ENCODE measurements at places on chromosomes 3 and 15. TPM values are rescaled to one million over a fixed set of nuclear protein-coding genes. Genes with fewer than 3 reads are reported as not detected.

- DNase-seq: peak; percentile 70
Measured at GRCh38 chr15:61229883-61230180, 730 bp upstream of the RORA start.

GRCh38 chr3:106176734-106177133 is 307.9 kb upstream of the CBLB start:
- DNase-seq: no peak

DNA sequence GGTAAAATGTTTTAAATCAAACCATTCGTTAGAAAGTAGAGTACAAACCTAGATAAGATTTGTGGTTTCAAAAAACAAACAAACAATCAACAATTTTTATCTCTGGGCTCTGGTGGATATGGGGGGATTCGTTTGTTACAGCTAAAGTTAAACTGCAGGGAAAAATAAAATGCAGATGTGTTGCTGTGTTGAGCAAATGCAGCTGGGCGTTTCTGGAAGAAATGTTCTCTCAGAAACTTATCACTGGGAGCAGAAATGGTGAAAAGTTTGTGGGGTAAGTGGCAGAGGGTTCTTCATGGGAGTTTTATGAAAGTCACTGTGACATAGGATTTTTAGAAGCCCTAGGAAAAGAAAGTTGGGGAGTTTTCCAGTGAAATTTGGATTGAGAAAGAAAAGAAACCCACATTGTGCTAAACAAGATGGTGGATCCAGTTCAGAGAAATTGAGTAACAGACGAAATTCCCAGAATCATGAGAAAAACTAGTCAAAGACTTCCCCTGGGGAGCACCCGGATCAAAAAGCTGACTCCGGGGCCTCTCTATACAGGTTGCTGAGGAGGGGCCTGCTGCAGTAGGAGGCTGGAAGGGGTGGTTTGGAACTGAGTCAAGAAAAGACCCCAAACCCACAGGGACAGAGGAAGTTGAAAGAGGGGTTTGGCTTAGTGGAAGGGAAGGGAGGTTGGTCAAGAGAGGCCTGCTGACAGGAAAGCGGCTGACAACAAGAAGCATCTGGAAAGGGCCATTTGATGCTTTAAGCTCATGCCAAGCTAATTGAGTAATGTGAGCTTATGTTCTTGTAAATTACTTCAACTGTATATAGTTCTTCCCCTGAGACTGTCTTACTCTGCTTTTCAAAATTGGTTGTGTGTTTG is 108.7 kb downstream of the RARB start:
- peak; percentile 87 for DNase-seq

GRCh38 chr3:7074217-7074616 is 213.3 kb downstream of the GRM7 start:
- DNase-seq: no peak

DNA sequence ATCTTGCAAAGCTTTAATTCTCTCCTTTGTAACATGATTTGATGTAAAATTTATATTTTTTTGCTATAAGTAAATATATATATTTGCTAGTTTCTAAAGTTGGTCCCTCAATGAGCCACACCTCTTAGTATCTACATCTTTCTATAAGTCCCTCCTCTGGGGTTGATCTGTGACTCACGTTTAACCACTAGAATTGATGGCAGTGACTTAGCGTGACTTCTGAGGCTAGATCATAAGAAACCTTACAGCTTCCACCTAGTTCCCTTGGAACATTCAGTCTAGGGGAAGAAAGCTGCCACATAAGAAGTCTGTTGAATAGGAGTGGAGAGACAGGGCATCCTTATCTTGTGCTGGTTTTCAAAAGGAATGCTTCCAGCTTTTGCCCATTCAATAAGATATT is 56.6 kb upstream of the TNIK start:
- DNase-seq: no peak

DNA sequence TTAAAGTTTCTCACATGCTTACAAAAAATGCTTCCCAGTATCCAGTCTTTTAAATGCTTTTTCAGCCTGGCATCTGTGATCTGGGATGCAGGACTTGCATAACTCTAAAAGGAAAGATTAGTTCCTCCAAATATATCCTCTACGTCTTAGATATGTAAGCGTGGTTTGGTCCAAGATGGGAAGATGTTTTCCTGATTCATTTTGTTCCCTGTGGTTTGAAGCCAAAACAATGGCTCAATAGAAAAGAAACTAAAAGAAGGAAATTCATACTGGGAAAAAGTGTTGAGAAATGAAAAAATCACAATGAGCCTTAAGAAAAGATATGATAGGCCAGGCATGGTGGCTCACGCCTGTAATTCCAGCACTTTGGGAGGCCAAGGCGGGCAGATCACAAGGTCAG is 1002.8 kb downstream of the NAALADL2 start:
- DNase-seq: no peak

- no peak for DNase-seq
Measured at GRCh38 chr3:157285966-157286365, 126.0 kb upstream of the CCNL1 start.

DNA sequence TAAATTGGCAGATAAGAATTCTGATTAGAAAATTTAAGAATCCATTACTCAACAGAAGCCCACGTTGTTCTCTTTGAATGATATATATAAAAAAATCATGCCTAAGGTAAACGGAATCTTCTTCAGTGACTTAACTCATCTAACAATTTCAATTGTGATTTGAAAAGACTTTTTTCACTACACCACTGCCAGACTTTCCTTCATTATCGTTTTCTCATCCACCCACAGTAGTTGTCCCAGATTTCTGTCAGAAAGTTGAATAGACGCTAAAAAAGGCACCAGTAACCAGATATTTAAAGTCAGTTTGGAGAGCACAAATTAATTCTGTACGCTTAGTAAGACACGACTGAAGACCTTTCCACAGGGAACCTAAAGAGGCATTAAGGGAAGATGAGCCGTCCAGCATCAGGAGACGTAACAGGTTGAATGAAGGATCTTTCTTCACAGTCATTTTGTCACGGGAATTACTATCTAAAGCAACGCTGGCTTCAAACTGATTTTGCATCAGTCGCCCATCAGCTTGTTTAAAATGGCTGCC is 1.3 kb downstream of the HIGD1A start:
- no peak for DNase-seq

DNA sequence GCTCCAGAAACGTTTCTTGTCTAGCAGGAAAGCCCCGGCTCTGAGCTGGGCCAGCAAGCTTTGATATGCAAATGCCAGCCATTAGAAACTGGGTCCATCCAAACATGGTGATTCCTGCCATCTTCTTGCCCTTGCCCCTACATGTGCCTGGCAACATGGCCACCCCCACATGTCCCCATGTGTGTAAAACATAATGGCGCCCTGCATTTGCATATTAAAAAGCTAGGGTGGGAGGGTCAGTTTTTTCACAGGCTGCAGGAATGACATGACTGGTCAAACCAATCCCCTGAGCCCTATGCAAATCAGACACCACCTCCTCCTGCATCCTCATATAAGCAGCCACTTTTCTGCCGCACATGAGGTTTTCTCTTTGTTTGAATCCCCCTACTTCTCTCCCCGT is 21.2 kb downstream of the GPR156 start:
- no peak for DNase-seq

GRCh38 chr3:3154879-3155610 is 24.4 kb downstream of the CRBN start:
- DNase-seq: no peak

DNA sequence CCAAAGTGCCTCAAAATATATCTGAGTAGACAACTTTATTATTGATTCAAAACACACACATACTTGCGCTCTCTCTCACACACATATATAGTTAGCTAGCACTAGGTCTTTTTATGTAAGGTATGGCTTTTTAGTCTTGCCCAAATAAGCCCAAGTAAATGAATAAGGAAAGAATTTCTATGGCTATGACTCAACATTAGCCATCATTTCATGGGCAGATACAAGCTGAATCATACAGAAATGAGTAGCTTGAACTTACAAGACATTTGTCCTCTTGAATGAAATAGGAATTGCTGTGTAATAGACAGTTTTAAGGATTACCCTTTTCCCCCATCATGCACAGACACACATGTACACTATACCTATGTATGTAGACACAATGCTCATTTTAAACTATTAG is 4.9 kb downstream of the CADPS start:
- no peak for DNase-seq

GRCh38 chr15:94383041-94383440 is 151.7 kb downstream of the MCTP2 start:
- no peak for DNase-seq

GRCh38 chr3:169954142-169954756 is 12.4 kb upstream of the SEC62 start:
- no peak for DNase-seq

DNA sequence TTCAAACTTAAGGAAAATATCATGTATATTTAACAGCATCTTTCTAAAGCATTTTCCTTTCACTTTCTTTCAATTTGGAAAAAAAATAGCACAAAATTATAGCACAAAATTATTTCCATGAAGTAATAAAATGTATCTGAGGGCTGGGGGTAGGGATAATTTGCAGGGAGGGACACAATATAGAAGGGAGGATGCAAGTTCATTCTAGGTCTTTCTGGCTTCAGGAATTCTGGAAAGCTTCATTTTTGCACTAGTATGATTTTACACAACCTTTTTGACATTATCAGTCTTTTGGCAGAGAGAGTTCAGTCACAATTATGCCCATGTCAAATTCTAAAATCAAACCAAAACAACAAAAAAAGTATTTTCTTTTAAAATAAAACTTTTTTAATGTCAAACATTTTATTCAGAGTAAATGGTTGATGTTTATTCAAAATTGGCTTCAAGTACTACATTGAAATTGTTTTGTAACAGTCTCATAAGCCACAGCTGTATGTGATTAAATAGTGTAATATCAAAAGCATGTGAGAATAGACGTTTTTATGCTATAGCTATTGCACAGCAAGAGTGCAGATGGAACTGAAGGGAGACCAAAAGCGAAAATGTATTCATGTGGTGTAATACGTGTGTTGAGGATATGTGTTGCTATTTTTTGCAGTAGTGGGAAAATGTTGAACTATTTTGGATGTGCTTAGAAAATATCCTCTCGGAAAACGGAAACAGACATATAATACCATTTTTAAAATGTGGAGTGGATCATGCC is 5.8 kb downstream of the RBMS3 start:
- peak; percentile 79 for DNase-seq

- peak; percentile 16 for DNase-seq
Measured at GRCh38 chr3:79937567-79937966, 169.8 kb upstream of the ROBO1 start.

DNA sequence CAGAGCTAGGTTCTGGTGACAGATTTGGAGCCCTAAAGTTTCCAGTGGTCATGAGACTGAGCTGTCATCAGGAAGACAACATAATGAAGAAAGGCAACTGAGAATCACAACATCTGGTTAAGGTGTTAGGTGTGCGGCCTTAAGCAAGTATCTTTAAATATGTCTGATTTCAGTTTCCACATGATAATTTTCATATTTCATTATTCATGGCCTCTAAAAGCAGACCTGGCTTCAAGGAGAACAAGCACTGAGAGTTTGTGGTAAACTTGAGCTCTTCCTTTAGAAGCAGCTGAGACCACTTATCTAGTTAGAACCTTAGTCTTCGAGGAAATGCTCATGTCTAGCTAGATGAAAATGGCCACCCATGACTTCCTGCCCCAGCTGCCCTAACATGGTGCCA is 25.7 kb upstream of the MYLK start:
- DNase-seq: no peak

GRCh38 chr15:66409565-66410108 is 22.9 kb downstream of the MAP2K1 start:
- DNase-seq: no peak

DNA sequence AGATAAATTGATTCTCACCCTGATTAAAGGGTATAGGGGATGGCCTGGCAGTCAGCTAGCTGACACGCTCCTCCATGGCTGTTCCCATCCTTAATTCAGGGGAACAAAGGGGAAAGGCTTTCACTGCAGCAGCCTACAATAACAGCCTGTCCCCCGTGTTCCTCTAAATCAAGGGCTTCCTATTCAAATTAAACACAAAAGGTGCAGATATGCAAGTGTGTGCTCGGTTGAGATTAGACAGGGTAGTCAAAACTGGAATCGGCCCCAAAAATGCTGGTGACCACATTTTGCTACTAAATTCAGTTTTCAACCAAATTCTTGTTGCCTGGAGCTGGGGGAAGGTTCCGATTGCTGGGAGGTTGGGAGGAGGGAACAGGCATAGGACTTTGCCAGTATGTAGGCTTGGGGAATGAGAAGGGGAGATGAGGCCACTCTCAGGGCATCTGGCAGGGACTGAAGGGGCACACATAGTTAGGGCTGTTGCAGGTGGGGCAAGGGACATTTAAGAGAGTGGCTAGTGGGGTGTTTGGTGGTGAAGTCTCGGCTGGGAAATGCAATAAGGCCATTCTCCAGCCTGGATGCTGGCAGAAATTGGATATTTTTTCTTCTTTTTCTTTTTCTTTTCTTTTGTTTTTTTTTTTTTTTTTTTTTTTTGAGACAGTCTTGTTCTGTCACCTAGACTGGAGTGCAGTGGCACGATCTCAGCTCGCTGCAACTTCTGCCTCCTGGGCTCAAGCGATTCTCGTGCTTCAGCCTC is 32.9 kb upstream of the CTSH start:
- no peak for DNase-seq

DNA sequence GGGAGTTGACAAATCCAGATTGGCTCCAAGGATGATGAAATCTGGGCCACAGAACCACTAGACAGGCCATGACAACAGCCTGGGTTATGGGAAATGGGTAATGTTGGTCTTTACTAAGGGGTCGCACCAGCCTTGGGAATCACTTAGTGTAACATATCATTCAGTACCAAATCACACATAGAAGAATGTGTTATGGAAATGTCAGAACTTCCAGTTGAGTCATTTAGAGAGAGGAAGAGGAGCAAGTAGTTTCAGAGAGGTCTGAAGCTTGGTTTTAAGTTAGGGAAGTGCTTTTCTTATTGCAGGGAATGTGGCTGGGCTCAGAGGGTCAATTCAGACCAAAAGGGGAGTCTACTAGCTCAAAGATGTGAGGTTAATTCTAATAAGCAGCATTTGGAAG is 241.6 kb upstream of the ZPLD1 start:
- no peak for DNase-seq

- no peak for DNase-seq
Measured at GRCh38 chr15:80441714-80442113, 37.5 kb downstream of the ARNT2 start.

SI gene
- not detected for total RNA-seq

SPATA12 gene
- total RNA-seq: not detected

LSAMP gene
- 21.9 TPM for total RNA-seq

GOLGA8T gene
- total RNA-seq: 0.80 TPM

SLC12A1 gene
- 0.03 TPM for total RNA-seq

SYNPR gene
- total RNA-seq: 0.43 TPM

ST8SIA2 gene
- 1.4 TPM for total RNA-seq

PARP15 gene
- total RNA-seq: 6.1 TPM

All from lung (tissue), 17 donors.